Right cardiac atrium (tissue), 5 donors: ENCODE measurements at places on chromosomes 12 and 14.

DNA sequence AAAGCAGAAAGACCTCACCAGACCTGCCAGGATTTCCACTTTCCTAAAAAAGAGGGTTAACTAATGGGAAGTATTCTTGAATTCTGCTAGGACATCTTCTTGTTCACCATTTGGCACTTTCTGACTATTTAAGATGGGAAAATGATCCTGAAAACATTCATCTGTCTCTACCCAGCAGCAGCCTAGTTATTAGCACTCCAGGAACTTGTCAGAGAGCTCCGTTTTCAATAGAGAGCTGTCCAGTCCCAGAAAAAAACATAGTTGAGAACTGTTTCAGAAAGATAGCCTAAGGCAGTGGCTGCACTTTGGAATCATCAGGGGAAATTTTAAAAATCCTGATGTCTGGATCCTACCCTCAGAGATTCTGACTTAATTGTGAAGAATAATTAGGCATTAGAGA lies 22.1 kb upstream of the CEP83 start:
- no peak for DNase-seq

GRCh38 chr12:69024907-69025306 lies 91.9 kb upstream of the CPM start:
- no peak for DNase-seq

GRCh38 chr14:21084998-21085853 lies 13.2 kb downstream of the ZNF219 start:
- peak; percentile 64 for DNase-seq

- DNase-seq = no peak
Measured at GRCh38 chr14:80713076-80713850, 228.3 kb downstream of the CEP128 start.

DNA sequence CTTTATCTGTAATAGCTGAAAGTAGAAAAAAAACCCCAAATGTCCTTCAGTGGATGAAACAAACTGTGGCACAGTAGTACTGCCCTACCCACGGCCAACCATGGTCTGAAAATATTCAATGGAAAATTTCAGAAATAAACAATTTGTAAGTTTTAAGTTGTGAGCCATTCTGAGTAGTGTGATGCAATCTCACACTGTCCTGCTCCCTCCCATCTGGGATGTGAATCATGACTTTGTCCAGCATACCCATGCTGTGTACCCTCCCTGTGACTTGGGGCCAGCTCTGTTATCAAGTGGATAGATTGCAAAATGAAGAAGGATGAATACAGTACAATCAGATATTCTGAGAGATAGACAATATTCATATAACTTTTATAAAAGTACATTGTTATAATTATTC lies 106.2 kb downstream of the SMOC1 start:
- no peak for DNase-seq

GRCh38 chr12:15005064-15005463 lies 32.2 kb downstream of the PDE6H start:
- no peak for DNase-seq

GRCh38 chr12:127054531-127054930 lies 1212.4 kb upstream of the TMEM132C start:
- no peak for DNase-seq

DNA sequence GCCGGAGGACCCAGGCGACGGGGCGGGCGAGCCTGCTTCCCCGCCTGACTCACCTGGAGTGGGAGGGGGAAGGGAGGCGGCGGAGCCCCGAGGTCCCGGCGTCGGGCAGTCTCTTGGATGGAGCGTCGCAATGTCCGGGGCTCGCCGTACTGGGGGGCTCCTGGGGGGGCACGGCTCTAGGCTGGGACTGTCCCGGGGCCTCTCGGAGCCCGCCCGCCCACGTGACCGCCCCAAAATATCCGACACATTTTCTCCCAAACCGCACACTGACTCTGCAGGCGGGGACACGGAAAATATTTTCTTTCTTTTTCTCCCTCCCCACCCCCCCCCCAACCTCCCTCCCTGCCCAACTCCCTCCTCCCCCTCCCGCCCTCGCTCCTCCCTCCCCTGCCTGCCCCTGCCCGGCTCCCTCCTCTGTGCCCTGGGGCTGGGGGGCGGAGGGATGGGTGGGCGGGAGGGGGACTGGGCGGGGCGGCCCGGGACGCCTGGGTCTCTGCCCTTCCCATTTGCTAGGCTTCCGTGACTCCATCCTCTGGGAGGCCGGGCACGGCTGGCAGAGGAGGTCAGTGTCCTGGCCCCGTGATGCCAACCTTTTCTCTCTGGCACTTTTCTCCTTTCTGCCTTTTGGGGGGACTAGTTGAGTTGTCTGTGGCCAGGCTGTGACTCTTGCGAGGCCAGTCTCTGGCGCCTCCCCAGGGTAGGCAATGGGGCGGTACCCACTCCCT lies at the start of gene RARG:
Gene RARG, minus strand, starts transcription at position 289 of the 725 bp plus-strand sequence. CDS start 4,664 bp downstream, outside the sequence.
- peak; percentile 92 for DNase-seq

GRCh38 chr14:105030194-105030593 lies 9.3 kb upstream of the CDCA4 start:
- peak; percentile 15 for DNase-seq

DNA sequence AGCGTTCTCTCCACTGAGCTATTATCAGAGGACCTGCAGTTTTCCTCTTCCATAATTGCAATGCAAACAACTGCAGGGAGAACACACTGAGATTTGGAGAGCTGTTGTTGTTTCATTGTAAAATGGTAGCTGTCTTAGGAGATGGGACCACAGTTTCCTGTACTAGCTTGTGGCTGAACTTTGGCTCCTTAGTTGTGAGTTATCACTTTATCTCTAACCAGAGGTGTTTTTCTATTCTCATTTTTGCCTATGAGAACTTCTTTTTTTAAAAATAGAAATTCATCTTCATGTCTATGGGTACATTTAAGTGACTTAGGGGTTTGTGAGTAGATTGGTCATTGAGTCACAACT lies 216.5 kb downstream of the SLC38A4 start:
- DNase-seq = no peak
